HS-5 (cell line): ENCODE measurements at places on chromosomes 13 and 19.
A peak's percentile ranks its signal among the peaks of the same experiment; 100 is the strongest.

DNA sequence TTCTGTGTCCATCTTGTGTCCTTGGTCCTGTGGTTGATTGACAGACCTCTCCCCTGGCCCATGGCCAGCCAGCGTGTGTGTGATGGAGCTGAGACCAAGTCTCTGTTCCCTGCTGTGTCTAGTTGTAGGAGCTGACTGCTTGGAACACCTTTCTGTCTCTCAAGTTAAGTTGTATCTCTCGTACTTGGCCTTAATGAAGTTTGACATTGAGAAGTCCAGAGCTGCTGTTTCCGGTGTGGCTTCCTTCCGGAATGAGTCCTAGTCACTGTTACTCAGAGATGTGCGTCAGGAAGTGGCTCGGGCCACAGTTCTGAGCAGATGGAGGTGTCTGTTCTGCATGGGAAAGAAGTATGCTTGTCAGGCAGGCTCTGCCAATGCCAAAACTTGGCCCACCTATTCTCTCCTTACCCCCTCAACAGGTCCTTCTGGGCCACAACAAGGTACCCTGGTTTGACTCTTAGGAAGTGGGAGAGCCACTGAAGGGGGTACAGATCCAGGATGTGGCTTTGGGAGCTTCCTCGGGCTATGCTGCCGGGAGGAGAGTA, 54.3 kb downstream of the GATAD2A start:
- DNase-seq = peak; percentile 43

DNA sequence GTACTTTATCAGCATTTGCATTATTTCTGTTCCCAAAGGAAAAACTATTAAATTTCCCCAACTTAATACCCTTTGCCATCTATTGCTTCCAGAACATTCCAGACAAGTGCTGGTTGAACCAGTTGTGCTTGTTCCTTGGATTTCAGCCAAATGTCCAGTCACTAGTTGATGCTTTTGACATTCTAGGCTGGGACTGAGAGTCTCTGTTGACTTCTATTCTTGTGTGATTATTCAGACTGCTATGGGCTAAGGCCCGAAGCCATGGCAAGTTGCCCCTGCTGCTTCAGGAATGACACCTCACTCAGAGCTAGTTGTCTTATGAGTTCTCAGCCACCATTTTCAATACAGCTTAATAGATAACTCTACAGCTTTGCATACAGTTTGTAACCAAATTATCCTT, 458.1 kb upstream of the ARGLU1 start:
- DNase-seq = no peak

- DNase-seq = no peak
These were observed 190.1 kb upstream of the CSNK1A1L start for GRCh38 chr13:37295573-37295972.

- DNase-seq = no peak
These were observed 73.4 kb downstream of the AKAP11 start for GRCh38 chr13:42345367-42345766.

DNA sequence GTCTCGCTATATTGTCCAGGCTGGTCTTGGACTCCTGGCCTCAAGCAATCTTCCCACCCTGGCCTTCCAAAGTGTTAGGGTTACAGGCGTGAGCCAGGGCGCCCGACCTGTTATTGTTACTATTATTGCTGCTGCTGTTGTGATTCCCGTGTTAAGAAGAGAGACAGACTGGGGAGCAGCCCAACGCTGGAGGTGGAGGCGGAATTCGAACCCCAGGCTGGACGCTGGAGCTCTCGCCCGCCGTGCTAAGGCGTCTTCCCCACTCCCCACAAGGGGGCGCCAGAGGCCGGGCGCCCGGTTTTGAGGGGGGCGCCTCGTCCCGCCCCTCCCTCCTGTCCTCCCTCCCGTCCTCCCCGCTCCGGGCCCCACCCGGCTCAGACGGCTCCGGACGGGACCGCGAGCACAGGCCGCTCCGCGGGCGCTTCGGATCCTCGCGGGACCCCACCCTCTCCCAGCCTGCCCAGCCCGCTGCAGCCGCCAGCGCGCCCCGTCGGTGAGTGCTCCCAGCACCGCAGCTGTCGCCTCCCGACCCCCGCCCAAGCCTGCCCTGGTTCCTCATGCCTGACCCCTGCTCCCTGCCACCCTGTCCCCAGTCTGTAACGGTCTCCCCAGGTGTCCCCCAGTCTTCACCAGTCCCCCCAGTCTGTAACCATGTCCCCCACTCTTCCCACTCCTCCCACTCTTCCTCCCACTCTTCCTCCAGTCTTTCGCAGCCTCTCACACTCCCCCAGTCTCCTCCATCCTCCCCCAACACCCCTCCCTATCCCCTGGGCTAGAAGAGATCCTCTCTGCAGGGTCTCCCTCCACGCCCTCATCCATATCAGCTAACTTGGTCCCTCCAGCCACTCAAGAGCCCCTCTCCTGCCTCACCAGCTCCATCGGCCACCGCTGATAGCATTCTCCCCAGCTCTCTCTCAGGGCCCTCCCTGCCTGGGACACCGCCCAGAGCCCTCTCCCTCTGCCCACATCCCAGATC, at the start of gene EHD2:
TSS of gene EHD2 (plus strand) at position 377 of the 976 bp plus-strand sequence. CDS start 3,191 bp downstream, outside the sequence.
- no peak for DNase-seq

DNA sequence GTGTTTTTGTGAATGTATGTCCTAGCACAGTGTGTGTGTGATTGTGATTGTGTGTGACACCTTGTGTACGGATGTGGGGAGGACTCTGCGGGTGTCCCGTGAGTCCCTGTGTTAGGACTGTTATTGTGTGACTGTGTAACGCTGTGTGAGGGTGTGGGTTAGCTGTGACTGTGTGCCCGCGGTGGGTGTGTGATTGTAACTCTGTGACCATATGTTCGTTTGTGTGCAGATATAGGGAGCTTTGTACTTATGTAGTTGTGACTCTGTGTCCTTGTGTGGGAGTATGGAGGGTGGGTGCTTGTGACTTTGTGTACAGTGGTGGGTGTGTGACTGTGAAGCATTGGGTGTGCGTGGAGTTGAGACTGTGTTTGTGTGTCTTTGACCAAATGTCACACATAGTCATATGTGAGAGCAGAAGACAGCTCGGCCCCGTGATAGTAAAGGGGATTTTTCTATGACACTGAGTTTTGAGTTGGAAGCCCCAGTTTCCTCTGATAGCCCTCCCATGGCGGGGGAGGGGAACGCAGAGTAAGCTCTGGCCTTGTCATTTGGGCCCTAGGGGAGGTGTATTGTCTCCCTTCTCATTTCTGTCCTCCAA, 949 bp upstream of the ZNF260 start:
- DNase-seq = no peak

- DNase-seq = no peak
These were observed 38.7 kb upstream of the C1QTNF9 start for GRCh38 chr13:24270639-24271141.

DNA sequence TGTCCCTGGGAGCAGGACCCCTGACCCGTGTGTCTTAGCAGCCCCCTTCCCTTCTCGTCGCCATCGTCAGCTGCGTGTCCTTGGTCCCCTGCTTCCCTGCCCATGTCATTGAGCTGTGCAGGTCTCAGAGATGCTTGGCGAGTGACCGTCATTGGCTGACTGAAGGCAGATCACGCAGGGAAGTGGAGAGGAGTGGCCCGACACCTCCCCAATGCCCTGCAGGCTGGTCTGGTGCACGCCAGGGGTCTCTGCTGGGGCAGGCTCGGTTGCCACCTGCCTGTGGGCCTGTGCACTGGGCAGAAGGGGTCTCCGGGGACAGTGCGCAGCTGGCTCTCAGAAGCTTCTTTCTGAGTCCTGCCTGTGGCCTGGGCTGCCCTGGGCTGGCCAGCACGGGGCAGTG, 6.2 kb downstream of the GNA11 start:
- no peak for DNase-seq

GRCh38 chr19:14395710-14396336, 14.6 kb downstream of the ADGRE5 start:
- DNase-seq = no peak

DNA sequence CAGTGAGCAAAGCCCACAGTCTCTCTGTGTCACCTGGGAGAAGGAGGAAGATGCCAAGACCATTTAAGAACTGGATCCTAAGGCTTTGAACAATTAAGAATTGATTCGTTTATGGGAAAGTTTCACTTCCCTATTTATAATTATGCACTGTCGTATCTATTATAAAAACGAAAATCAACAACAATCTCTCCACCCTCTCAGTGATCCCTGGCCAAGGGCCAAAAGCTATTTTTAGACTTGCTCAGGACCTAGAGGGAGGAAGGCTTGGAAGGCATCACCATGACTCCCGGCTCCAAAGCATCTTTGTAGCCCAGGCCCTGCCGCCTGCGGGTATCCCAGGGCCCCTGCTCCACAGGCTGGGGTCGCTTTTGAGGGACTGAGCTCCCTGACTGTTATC, 1.3 kb downstream of the RHPN2 start:
- DNase-seq = no peak

DNA sequence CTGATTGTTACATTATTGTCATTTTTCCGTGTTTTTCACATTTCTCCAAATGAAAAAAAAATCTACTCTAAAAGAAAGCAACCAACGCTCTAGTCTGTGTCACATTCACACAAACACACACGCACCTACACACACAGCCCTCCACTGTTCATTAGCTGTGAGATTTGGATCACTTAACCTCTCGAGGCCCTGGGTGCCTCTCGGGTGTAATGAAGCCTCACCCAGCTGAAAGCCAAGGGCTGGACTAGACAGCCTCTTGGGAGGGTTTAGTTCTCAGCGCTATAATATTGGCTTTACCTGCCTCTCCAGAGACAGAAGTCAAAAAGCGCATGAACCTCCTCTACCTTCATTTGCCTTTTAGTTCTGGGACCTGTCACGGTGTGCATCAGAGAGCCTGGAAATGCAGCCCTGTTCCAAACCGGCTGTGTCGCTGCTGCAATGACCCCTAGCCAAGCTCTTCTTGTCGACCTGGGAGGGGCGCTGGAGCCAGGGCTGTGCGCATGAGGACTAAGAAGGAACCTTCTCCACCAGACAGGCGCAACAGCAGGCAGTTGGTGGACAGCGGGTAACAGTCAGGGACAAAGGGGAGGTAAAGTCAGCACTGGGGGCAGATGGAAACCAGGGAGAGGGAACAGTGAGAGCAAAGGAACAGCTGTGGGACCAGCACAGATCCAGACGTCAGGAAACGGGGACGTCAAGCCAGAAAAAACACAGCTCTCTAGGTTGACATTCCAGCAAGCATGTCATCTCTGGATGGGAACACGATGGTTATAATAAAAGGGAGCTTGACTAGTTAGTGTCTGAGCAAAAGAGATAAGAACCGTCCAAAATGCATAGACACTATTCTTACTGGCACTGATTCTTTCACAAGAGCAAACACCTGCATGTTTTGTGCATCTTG, 375.9 kb downstream of the EFNB2 start:
- DNase-seq = no peak

DNA sequence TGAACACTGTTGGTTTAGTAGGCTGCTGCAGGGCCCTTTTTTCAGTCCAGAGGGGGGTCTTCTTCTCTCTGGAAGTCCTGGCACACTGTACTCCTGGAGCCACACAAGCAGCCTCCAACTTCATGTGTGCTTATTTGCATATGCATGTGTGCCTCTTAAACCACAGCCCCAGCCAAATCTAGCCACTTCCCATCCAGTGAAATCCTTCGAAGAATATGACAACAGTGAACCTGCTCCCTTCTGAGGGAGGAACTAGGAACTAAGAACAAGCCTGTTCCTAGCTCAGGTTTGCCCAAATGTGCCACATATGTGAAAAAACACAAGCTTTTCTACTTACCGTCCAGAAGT, 348.5 kb downstream of the FOXO1 start:
- no peak for DNase-seq

GRCh38 chr19:16327911-16328823, 3.5 kb downstream of the KLF2 start:
- no peak for DNase-seq

DNA sequence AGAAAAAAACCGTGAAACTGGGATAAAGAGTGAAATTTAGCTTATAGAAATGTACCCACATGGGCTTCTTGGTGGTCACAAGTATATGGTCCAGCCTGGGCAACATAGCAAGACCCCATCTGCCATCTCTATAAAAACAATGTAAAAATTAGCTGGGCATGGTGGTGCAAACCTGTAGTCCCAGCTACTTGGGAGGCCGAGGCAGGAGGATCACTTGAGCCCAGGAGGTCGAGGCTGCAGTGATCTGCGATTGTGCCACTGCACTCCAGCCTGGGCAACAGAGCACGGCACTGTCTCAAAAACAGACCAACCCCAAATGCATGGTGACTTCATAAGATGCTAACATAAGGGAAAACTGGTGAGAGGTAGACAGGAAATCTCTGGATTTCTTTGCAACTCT, 54.4 kb downstream of the GNG7 start:
- DNase-seq = no peak

- DNase-seq = no peak
These were observed 86.5 kb downstream of the KCTD12 start for GRCh38 chr13:76799696-76800095.

- no peak for DNase-seq
These were observed 694 bp downstream of the CLN5 start for GRCh38 chr13:76992548-76993001.

GRCh38 chr13:83881140-83881684, 1.1 kb downstream of the SLITRK1 start:
- DNase-seq = no peak

- no peak for DNase-seq
These were observed at the start of gene PLPP2 for GRCh38 chr19:291006-291521. PLPP2 (minus strand) TSS chr19:291403; CDS start chr19:291336, 67 bp downstream.

DNA sequence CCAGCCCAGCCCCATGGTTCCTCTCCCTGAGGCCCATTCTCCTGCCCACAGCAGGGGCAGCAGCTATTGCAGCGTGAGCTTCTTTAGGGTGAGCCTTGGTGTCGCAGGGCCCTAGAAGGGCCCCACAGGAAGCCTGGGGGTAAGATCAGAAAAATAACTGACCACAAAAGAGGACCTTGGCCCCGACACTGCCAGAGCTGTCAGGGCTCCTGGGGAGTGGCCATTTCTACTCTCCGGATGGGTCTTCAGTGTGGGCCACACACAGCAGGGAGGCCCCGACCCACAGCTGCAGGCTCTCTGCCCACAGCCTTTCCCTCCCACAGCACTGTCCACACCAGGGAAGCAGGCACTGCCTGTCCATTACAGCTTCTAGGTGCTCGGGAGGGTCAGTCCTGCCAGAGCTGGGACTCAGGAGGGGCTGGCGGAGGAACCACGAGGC, 3.5 kb upstream of the SIGLEC8 start:
- DNase-seq = no peak

DNA sequence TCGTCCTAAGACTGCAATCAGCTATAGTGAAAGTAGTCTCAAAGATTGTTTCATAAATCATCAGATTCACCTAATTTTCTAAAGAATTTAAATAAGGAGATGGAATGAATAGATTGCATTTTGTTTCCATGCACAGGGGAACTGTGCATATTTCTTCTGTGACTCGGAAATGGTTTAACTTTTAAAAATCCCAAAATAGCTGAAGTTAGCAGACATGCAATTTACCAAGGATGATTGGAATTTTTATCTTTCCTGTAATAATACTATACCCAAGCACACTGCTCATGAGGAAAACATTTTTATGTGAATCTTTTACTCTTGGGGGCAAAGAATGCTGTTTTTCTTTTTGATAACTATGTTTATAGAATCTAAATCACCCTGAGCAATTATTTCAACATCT, 15.0 kb upstream of the LMO7 start:
- DNase-seq = peak; percentile 49

- no peak for DNase-seq
These were observed 17.2 kb upstream of the RAB8A start for GRCh38 chr19:16094360-16095070.

- no peak for DNase-seq
These were observed 37.3 kb downstream of the KDM4B start for GRCh38 chr19:5006201-5006600.
